ENCODE measurements at places on chromosomes 2 and 18.

DNA sequence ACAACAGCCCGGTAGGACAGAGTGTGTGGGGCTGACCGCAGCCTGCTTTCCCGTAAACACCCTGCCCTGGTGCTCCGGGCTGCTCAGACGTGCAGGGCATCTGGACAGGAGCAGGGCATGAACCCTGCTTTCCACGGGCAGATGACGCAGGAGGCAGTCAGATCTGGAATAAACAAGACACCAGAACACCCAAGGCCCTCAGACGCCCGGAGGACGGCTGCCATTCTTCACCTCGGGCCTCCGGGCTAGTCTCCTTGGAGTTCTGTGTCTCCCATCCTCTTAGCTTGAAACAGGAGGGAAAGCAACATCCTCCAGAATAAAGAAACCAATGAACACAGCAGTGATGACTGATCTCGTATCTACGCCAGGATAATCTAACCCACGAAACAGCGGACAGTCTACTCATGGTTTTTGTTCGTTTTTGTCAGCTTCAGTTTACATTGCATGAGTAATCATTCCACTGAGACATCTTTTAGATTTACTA, 7.3 kb downstream of the PXDN start:
- no peak for DNase-seq

GRCh38 chr18:31511098-31511497, 13.1 kb downstream of the DSG2 start:
- no peak for DNase-seq

GRCh38 chr2:42725657-42726056, 38.3 kb downstream of the OXER1 start:
- DNase-seq = no peak

DNA sequence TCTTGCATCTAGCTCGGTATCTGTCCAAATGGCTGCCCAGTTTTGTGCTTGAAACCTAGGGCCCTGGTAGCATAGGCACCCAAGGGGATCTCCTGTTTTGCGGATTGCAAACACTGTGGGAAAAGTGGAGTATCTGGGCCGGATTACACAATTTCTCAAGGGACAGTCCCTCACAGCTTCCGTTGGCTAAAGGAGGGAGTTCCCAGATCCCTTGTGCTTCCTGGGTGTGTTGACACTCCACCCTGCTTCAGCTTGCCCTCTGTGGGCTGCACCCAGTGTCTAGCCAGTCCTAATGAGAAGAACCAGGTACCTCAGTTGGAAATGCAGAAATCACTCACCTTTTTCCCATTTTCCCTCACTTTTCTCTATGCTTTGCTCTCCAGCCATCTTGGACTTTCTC, 35.5 kb downstream of the RPRM start:
- DNase-seq = no peak

DNA sequence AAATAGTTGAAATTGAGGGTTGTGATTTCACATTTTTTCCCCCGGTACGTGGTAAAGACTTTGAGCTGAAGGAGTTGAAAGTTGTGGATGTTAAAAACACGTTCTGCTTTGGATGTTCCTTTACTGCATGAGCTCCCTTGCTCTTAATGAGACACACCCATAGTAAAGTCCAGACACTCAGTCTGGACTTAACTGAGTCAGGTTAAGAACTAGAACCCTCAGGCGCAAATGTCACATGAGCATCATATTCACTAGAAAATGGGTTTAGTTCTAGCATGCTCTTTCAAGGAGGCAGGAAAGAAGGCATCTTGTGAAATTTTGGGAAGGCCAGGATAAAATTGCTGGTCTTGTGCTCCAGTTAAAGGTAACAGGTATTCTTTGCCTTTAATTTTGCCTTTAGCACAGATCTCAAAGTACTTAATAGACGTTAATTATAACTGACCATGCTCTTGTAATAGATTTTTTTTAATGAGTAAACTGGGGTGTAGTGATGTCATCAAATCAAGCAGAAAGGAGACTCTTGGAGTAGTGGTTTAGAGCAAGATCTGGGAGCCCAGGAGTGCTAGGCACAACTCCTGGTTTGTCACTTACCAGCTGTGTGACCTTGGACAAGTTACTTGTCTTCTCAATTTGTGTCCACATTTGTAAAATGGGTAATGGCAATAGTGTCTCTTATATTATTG, 20.6 kb downstream of the ITGA6 start:
- no peak for DNase-seq

GRCh38 chr2:201273330-201273983, 13.1 kb downstream of the CASP8 start:
- no peak for DNase-seq

DNA sequence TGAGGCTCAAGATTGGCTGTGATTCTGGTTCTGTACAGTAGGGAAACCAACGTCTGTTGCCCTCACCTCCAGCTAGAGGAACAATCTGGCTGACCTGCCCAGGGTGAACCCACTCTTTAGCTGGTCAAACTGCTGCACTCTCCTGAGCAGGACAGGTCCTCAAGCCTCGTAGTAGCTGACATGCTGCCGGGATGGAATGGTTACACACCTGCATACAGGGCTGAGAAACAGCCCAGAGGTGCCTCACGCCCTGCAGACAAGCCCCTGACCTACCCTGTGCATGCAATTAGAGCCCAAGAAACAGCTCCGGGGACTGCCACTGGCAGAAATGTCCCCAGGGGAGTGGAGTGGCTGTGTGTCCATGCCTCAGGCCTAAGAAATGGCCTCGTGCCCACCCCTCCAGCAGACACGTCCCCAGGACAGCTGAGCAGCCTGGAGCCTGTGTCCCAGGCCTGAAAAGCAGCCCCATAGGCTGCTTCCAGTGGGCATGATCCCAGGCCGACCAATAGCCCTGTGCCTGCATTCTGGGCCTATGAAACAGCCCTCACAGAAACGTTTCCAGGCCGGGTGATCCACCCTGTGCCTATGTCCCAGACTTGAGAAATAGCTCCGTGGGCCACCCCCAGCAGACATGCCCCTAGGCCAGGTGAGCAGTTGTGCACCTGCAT, 25.4 kb downstream of the BOLL start:
- DNase-seq = no peak

DNA sequence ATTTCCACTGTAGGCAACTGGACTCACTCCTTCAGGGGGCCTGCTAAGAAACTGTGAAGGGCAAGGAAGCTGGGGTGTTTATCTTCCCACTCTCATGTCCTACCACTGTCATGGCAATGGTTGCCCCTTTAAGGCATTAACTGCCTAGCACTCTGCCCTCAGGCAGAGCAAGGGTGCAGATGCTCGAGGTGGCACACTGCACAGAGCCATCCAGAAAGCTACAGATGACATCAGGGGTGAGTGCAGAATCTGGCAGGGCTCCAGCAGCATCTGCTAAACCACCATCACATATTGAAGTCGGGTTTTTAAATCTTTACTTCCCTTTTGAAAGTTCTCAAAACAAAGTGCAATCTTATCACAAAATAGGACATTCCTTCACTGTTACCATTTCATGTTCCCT, 75.4 kb downstream of the RAPGEF4 start:
- DNase-seq = no peak

DNA sequence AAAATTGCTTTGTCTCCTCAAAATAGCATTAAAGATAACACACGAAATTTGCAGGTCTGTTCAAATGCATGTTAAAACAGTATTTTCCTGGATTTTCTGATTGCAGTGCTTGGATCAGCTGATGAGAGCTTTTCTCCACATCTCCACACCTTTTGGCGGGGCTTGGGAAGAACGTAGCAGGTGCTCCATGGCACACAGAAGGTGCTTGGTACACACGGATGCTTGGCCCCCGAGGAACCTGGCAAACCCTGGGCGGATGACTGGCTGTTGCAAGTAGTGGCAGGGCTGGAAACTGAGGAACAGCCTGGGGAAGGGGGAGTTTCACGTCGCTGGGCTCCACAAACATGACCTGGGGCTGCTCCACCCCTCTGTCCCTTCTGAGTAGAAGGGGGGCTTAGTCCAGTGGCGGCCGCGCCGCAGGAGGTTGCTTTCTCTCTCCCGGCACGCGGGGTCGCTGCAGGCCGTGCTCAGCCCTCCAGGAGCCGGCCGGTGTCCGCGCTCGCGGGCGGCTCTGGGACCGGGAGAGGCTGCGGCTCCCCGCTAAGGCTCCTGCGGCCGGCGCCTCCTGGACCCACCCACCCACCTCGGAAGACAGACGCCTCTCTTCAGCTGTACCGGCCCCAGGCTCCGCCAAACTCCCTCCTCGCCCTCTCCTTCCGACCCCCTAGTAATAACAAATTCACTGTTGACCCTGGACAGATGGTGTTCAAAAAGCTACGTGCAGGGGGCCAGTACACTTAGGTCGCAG, 69.3 kb downstream of the MARCO start:
- DNase-seq = no peak

DNA sequence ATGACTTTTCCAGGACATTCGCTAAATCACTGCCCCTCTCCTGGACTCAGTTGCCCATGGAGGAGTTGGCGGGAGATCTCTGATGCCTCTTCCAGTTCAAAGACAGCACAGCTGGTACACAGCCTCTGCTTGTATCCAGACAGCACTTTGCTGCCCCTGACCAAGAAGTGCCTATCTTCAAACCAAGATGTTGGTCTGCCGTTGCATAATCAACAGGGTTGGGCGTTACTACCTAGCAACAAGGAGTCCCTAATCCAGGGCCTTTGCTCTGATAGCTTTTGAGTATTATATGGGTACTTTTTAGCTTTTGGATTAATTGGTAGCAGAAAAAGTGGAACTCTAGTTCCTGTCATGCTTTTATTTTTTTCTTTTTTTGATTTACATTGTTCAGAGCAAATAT, 166.6 kb downstream of the FAM210A start:
- DNase-seq = no peak

- DNase-seq = peak; percentile 11
Observed at GRCh38 chr2:26462511-26463243, 15.2 kb downstream of the OTOF start.

GRCh38 chr2:2188344-2188920, 142.6 kb downstream of the MYT1L start:
- no peak for DNase-seq

DNA sequence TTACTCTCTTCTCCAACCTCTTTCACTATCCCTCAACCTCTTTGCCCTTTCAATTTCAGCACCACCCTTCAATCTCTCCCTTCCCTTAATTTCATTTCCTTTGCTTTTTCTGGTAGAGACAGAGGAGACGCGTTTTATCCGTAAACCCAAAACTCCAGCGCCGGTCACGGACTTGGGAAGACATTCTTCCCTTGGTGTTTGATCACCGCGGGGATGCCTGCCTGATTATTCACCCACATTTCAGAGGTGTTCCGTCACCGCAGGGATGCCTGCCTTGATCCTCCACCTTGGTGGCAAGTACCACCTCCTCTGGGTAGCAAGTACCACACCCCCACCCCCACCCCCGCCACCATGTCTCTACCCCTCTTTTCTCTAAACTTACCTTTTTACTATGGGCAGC, 669.4 kb upstream of the PKDCC start:
- no peak for DNase-seq

DNA sequence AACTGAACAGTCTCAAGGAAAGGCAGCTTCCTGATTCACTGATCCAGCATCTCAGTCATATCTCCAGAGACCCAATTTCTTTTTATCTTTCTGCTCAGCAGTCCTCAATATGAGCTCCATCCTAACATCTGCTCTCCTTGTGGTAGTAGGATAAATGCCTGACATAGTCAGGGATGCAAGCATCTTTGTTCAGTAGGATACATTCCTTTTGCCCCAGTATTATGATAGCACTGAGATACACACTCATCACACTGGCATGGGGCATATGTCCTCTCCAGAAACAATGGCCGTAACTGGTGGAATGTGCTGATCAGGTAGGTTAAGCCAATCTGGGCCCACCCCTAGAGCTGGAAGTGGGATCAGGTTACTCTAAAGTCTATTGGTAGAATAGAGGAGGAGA, 207.2 kb downstream of the ETAA1 start:
- no peak for DNase-seq

DNA sequence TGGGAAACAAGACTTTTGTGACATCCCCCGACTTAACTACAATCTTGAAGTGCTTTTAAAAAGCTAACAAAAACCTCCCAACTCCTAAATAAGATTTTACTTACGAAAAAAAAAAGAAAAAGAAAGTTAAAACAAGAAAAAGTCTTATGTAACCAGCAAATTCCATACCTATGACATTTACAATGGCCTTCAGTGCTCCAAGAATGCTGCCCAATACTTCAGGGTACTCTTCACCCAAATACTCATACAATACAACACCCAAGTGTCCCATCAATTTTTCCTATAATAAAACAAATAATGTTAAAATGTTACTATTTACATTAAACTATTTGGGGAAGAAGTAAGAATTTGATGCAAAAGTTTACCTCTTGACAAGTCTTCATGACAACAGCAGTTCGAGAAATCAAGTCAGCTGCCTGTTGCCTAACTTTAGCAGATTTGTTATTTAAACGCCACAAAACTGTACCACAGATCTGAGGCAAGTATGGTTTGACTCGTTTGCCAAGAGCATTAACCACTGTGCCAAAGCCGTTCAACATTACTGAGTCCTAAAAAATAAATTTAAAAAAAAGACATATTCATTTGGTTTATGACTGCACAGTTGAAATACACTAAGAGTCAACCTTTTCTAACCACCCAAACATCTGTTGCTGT, 34.8 kb downstream of the SF3B1 start:
- DNase-seq = no peak

GRCh38 chr2:79776461-79776860, 263.6 kb downstream of the CTNNA2 start:
- no peak for DNase-seq

GRCh38 chr2:3500326-3500899, 18.9 kb downstream of the ADI1 start:
- DNase-seq = no peak

GRCh38 chr2:64401529-64401880, 52.5 kb upstream of the LGALSL start:
- no peak for DNase-seq

GRCh38 chr18:23872701-23873550, 141.6 kb upstream of the TTC39C start:
- DNase-seq = no peak

- no peak for DNase-seq
Observed at GRCh38 chr18:69885841-69886531, 61.7 kb downstream of the CD226 start.

- no peak for DNase-seq
Observed at GRCh38 chr2:20577495-20578235, 73.2 kb downstream of the HS1BP3 start.

GRCh38 chr2:224438726-224439125, 36.8 kb upstream of the FAM124B start:
- DNase-seq = no peak

- no peak for DNase-seq
Observed at GRCh38 chr2:176493226-176493825, 224.1 kb downstream of the MTX2 start.

- DNase-seq = no peak
Observed at GRCh38 chr2:16109821-16110310, 169.5 kb downstream of the MYCN start.

- DNase-seq = no peak
Observed at GRCh38 chr2:65604246-65604645, 171.8 kb upstream of the SPRED2 start.

GRCh38 chr2:109352056-109352897, 223.3 kb downstream of the SH3RF3 start:
- no peak for DNase-seq

DNA sequence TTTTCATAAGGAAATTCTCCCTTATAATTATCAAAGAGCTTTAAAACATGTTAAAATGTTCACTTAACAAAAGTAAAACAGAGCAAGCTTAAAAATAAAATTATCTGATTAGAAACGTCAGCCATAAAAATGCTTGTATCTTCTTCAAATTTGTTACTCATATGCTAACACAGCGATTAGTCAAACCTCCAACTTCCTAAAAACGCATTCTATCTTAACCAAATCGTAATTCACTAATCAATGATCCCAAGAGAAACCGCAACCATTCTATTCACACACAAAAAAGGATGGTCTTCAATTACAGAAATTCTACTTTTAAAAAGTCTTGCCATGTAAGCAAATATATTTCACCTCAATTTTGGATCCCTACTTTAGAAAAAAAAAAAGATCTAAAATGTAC, 1.9 kb downstream of the STK17B start:
- DNase-seq = no peak

Data from HS-27A (cell line).